ENCODE measurements at places on chromosomes 1 and 21.
A peak's percentile ranks its signal among the peaks of the same experiment; 100 is the strongest.

GRCh38 chr21:15444118-15444960 lies 285.4 kb upstream of the USP25 start:
- no peak for DNase-seq

DNA sequence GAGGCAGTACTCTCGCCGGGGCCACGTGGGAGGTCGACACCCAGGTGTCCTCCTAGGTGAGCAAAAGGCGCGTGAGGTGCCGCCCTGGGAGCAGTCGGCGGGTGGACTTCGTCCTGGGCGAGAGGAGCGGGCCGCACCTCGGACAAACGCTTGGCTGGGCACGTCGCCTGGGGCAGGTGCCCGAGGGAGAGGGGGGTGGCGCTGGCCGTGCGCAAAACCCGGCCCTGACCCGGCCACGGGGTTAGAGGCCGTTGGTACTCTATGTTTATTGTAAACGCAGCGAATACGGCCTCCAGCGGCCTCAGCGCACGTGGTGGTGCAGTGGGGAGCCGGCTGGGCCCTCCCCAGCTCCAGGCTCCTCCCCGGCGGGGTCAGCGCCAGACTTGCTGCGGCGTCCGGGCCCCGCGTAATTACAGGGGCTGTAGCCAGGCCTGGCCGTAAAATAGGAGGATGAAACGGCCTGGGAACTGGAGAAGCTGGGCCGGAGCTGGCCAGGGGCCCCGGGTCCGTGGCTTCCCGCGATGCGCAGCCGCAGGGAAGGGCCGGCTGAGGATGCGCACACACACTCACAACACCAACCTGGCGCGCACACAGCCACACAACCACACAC lies 1.6 kb upstream of the EFNA1 start:
- DNase-seq, result no peak

GRCh38 chr1:196611873-196612272 lies 3.6 kb upstream of the KCNT2 start:
- DNase-seq, result no peak

- peak; percentile 25 for DNase-seq
Observed at GRCh38 chr1:35558374-35559316, 1.0 kb downstream of the NCDN start.

DNA sequence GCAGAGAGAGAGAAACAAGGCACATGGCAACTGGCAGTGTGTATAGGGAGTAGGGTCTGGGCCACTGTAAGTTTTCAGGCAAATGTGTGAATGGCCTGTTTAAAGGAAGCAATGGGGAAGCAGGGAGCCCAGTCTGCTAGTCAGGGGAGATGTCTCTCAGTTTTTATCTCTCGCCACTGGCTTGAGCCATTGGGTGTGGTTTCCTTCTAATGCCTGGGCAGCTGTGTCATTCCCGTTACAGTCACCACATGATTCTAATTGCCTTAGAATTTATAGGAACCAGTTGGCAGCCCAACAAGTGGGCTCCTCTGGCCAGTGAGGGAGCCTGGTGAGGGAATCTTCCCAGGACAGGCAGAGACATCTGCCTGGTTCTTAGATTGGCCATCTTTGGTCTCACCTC lies 182.4 kb downstream of the DISC1 start:
- DNase-seq, result no peak

- DNase-seq, result no peak
Observed at GRCh38 chr1:34865573-34865972, 6.0 kb upstream of the SMIM12 start.

GRCh38 chr1:247343801-247344200 lies 12.1 kb upstream of the ZNF496 start:
- no peak for DNase-seq

GRCh38 chr1:95145493-95145892 lies 28.3 kb downstream of the TLCD4 start:
- no peak for DNase-seq

GRCh38 chr1:209456878-209457277 lies 126.6 kb upstream of the CAMK1G start:
- DNase-seq, result no peak

DNA sequence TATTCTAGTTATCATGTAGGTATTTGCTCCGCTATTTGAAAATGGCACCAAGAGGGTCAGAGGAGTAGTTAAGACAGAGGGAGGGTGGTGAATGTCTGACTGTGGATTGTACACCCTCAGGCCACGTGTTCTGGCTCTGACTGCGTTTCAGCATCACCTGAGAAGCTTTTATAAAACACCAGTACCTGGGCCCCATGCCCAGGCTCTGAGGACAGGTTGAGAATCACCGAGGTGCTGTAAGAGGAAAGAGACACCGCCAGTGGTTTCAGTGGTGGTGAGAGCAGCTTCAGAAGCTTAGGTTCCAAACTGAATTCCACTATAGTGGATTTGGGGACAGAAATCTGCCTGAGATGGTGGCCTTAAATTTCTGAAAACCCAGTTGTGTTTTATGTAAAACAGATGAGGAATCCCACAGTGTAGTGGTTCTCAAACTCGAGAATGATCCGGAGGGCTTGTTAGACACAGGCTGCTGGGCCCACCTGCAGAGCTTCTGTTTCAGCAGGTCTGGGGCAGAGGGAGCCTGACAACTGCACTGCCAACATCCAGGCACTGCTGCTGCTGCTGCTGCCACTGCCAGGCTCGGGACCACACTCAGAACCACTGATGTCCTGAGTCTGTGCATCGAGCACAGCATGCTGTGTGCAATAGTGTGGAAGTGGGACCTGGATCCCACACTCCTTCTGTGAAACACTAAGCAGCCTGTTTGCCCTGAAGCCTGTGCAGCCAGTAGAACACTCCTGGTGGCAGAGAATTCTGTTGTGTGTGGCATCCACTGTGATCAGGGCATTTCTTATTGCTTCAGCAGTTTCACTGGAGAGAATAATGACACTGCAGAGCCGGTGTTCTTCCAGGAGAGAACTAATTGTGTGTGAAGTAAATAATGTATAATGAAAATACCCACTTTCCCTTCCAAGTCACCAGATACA lies 98.7 kb downstream of the SUSD4 start:
- DNase-seq, result no peak

DNA sequence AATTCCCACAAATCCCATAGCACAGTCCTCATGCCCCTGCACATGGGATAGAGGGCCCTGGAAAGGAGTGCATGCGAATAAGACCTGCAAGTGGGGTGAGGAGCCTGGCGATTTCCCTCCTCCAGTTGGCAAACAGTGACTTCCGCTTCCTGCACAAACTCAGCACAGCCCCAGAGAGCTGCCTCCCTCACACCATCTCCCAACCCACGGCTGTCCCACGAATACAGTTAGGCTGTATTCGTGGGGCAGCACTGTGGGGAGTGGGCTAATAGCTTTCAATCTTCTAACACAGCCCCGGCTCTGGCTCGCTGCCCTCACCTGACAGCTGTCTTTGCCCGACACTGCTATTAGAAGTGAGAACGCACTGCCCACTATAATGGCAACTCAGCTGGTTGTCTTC lies 28.2 kb upstream of the CNTN2 start:
- DNase-seq, result no peak

DNA sequence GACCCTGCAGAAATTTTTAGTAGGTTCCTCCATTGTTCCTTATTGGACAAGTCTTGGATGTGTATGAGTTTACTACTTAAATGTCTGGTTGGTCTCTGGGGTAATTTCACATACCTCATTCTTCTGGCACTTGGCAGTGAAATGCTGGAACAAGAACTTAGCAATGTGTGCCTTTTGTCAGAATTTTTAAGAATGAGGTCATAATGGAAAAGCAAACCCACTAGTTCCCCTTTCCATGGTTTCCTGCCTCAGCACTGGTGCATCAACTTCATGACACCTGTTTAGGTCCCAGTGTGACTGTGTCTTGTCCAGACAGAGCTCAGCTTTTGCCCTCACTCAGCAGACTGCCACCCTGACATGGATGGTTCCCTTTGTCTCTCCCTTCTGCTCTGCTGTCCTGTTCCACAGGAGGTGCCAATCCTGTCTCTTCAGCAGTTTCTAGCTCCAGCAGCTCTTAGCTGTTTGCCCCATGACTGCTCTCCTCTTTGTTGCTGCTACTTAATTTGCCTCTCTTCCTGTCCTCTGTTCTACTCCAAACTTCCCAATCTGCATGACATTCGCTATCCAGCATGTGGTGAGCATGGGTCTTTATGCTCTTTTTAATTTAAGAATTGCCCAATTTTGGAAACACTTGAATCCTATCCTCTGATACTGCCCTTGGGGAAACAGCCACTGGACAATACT lies 135.6 kb downstream of the CYYR1 start:
- no peak for DNase-seq

DNA sequence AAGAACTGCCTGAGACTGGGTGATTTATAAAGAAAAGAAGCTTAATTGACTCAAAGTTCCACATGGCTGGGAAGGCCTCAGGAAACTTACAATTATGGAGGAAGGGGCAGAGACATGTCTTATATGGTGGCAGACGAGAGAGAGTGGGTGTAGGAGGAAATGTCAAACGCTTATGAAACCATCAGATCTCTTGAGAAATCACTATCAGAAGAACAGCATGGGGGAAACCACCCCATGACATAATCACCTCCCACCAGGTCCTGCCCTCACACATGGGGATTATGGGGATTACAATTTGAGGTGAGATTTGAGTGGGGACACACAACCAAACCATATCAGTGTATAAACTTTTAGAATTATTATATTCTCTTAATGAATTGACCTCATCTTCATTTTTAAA lies 335.9 kb upstream of the DPYD start:
- DNase-seq, result no peak

- no peak for DNase-seq
Observed at GRCh38 chr1:45008516-45008915, 2.6 kb downstream of the HECTD3 start.

- peak; percentile 67 for DNase-seq
Observed at GRCh38 chr1:40399984-40400704, 26.6 kb downstream of the SMAP2 start.

- DNase-seq, result no peak
Observed at GRCh38 chr21:17560377-17561025, 47.7 kb downstream of the CXADR start.

DNA sequence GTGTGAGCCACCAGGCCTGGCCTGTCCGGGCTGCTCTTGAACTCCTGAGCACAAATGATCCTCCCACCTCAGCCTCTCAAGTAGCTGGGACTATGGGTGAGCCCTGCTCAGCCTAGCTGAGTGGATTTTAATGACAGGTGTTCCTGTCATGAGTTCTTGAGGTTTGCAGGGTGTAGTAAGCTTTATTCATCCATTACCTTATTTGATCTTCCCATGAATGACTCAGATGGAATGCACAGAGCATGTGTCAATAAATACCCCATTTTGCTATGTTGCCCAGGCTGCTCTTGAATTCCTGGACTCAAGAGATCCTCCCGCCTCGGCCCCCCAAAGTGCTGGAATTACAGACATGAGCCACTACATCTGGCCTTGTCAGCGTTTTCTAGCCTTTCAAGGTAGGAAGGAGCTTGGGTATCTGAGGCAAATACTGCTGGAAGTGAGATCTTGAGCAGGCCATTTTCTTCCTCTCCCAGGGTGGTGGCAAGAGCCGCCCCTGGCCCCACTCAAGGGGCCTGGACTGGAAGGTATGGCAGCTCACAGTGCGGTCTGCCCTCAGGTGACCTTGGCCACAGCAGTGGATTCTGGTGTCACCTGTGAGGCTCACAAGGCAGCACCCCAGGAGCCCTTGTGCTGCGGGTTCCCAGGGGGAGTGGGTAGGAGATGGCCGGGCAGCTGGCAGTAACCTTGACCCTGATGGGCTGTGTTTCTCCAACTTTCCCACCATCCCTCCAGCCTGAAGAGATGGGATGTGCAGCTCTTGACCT lies 20.0 kb downstream of the PIK3CD start:
- no peak for DNase-seq

DNA sequence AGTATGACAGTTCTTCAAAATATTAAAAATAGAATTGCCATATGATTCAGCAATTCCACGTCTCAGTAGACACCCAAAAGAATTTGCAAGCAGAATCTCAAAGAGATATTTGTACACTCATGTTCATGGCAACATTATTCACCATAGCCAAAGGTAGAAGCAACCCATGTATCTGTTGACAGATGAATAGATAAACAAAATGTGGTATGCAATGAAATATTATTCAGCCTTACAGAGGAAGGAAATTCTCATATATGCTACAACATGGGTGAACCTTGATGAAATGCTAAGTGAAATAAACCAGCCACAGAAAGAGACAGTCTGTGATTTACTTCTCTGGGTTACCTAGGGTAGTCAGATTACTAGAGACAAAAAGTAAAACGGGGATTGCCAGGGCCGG lies 47.0 kb downstream of the NAV1 start:
- DNase-seq, result no peak
